ENCODE measurements at places on chromosomes 2 and 18. TPM values are rescaled to one million over a fixed set of nuclear protein-coding genes. Genes with fewer than 3 reads are reported as not detected.

Gene TNFRSF11A
- 59.9 TPM for total RNA-seq

Gene GALNT14
- not detected for total RNA-seq

Gene C2orf72
- 52.7 TPM for total RNA-seq

Gene CNTNAP5
- total RNA-seq = not detected

Gene ALKAL2
- total RNA-seq = not detected

Gene UGT1A10
- 54.9 TPM for total RNA-seq

Gene GREB1L
- 1.1 TPM for total RNA-seq

Gene SERPINB2
- not detected for total RNA-seq

Gene PLGLB2
- total RNA-seq = 8.8 TPM

Gene PID1
- total RNA-seq = 21.6 TPM

Gene FNDC4
- 2.9 TPM for total RNA-seq

Measured in transverse colon (tissue), 4 donors.